IPS DF 6.9 (cell line): ENCODE measurements at places on chromosomes 13 and 19.

DNA sequence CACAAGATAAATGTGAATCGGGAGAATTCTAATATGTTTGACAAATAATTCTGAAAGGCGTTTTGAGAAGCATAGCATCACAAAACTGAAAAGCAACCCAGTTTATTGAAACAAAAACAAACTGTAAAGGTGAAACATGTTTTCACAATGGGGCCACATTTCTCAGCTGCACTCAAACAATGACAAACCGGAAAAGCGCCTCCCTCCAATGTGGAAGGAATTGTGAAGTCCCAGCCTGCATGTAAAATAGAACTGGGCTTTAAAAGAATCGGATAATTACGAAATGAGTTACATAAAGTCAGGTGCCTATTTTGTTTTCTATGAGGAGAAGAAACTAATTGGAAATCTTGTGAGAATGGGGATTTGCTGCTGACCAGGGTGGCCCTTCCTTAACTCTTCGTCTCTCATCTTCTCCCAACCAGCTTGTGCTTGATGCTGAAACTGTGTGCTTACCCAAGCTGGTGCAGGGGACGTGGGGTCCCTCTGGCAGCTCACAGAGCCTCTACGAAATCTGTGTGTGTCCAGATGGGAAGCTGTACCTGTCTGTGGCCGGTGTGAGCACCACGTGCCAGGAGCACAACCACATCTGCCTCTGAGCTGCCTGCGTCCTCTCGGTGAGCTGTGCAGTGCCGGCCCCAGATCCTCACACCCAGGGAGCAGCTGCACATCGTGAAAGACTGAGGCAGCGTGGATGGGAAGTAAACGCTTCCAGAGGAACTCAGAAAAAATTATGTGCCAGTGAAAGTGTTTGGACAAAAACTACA lies 109.4 kb downstream of the SACS start:
- DNase-seq = no peak

- DNase-seq = no peak
Measured at GRCh38 chr19:843180-843835, 2.5 kb downstream of the PRTN3 start.

GRCh38 chr13:48192411-48192935 lies 40.5 kb upstream of the ITM2B start:
- no peak for DNase-seq

DNA sequence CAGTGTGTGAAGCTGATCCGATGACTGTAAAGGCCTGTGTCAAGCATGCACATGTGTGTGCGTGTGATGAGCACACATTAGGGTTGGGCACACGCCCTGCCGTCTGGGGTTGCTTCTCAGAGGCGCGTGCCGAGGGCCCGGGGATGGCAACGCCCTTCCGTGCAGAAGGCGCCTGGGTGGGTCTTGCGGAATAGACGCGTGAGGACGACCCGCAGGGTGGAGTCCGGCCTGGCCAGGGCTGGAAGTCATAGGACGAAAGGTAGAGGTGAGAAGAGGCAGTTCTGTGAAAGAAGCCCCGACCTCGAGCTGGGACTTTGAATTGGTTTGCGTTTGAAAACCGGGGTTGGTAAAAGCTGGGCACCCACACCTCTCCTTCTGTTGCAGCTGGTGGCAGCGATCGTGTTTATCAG lies 35.7 kb downstream of the TMEM255B start:
- no peak for DNase-seq

- peak; percentile 31 for DNase-seq
Measured at GRCh38 chr13:48731957-48732569, 78.3 kb downstream of the CYSLTR2 start.

DNA sequence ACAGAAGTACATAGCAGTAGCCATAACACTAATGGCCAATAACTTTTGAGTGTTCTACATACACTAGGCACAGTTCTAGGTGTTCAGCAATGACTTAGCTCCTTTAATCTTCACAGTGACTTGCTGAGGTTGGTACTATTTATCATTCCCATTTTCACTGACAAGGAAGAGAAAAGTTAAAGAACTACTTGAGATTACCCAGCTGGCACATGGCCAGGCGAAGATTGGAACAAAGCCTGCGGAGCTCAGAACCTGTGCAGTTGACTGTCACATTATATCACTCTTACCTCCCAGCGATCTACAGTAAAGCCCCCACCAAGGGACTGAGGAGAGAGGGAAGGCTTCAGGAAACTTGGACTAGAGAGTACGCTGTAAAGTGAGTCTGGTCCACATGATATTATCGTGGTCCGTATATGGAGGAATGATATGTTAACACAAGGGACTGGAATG lies 42.4 kb upstream of the WDFY2 start:
- DNase-seq = no peak

- no peak for DNase-seq
Measured at GRCh38 chr13:49246850-49247642, 679 bp upstream of the CDADC1 start.

- no peak for DNase-seq
Measured at GRCh38 chr19:41565379-41565720, 10.6 kb upstream of the CEACAM21 start.

GRCh38 chr19:53960886-53961285 lies 1.9 kb upstream of the CACNG8 start:
- no peak for DNase-seq

- no peak for DNase-seq
Measured at GRCh38 chr13:27980280-27980998, 8.1 kb downstream of the URAD start.

DNA sequence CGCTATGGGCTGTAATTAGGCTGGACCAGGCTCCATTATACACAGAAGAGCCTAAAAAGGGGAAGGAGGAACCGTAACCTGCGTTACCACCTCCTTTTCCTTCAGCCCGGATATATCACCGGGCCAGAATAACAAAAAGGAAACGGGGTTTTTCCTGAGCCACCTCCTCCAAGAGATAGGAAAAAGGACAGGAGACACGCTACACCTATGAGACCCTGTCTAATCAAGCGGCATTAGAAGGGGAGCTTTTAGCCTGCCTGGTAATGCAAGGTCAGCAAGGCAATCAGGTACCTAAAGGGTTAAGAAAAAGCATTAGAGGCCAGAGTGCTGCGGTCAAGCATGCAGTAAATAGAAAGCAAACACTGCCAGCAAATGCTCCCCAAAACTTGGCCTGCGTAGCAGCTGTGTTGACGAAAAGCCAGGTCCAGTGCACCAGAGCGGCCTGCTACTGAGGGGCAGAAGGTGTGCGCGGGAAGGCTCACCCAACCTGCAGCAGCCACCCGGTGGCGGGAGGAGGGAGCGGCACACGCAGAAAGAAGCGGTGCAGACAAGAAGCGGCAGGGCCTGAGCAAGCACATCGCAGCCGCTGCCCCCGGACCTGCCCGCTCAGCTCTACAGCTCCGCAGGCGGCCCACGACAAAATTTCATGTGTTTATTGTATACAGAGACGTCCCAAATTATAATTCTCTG lies 1466.1 kb downstream of the UQCRFS1 start:
- DNase-seq = peak; percentile 16

DNA sequence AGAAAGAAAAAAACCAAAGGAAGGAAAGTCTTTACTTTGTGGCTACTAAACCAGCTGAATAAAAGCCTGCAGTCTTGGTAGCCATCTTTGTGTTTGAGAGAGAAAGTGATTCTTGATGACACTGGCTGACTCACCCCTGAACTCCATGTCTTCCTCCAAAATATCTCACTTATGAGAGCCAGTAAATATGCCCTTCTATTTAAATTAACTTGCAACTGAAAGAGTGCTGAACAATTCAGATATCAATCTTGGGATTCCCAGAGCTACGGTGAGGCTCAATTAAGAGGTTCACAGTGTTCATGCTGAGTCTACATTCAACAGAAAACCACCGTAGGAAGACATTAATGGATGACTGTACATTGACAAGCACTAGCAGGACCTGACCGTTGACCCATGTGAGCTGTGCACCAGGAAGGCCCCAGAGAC lies 57.9 kb downstream of the KCTD12 start:
- DNase-seq = no peak

DNA sequence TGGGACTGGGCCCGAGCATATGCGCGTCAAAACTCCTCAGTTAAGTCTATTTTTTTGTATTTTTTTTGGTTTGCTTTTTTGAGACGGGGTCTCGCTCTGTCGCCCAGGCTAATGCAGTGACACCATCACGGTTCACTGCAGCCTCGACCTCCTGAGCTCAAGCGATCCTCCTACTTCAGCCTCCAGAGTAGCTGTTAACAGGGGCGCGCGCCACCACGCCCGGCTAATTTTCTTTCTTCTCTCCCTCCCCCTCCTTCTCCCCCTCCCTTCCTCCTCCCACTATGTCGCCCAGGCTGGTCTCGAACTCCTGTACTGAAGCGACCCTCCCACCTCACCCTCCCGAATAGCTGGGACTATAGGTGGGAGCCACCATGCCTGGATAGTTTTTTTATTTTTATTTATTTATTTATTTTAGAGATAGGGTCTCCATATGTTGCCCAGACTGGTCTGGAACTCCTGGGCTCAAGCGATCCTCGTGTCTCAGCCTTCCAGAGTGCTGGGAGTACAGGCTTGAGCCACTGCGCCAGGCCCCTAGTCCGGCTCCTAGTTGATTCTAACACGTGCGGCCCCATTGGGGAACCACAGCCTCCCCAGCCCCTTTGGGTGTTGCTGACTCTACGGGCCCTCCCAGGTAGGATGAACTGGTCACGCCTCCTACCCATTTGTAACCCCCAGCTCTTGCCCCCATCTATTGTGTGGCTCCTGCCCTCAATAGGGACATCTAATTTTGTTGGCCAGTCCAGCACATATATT lies 806 bp upstream of the ZNF837 start:
- no peak for DNase-seq

- DNase-seq = no peak
Measured at GRCh38 chr13:33362986-33363727, 77.6 kb upstream of the STARD13 start.

DNA sequence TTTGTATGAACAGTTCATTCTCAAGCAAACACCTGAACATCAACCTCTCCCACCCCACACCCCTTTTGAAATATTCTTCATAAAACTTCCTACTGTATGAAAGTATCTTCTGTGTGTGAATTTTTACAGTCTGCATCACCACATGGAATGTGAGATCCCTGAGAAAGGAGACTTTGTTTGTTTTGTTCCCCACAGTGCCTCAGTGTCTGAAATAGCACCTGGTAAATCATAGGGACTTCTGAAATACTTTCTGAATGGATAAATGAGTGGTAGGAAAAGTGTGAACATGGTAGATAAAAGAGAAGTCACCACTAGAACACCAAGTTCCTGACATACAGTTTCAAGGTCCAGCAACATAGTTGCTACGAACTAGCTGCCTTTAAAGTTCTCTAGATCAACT lies 1071.2 kb downstream of the EFNB2 start:
- DNase-seq = no peak

DNA sequence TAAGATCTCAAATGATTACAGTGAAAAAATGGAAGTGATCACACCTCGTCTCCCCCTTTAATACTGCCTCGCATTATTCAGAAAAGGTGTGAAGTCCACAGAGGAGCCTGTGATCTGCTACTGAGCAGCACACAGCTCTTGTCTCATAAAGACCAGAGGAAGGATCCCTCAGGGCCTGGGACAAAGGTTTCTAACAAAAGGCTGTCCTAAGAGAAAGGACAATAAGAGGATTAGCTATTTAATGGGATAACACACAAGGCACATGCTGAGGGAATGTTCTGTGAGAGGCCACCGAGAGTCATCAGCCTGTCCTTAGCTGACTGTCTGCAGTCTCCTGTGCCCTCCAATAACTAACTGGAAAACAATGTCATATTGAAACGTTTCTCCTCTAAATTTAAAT lies 26.7 kb downstream of the EBPL start:
- DNase-seq = no peak

GRCh38 chr13:29561918-29562317 lies 33.6 kb downstream of the SLC7A1 start:
- DNase-seq = no peak

DNA sequence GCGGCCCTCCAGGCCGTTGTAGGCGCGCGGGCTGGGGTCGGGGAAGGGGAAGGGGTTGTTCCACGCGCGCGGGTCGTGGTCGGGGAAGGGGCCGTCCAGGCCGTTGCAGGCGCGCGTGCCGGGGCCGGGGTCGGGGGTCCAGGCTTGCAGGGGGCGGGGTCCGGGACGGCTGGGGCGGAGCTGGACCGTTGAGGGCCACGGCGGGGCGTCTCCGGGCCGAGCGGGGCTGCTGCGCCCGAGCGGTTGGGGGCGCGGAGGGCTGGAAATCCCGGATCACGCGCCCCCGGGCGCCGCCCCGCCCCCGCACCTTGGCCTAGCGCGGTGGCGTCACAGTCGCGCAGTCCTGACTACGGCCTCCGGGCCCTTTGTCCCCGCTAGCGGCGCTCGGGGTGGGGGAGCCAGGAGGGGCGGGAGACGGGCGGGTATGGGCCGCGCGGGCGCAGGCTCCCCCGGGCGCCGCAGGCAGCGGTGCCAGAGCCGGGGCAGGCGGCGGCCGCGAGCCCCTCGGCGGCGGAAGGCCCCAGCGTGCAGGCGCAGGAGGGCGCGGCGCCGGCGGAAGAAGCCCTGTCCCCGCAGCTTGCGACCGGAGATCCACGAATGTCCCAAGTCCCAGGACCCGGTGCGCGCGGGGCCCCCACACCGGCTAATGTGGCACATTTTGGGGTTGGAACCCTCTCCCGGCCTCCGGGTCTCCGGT lies 665 bp downstream of the GPX4 start:
- DNase-seq = no peak

DNA sequence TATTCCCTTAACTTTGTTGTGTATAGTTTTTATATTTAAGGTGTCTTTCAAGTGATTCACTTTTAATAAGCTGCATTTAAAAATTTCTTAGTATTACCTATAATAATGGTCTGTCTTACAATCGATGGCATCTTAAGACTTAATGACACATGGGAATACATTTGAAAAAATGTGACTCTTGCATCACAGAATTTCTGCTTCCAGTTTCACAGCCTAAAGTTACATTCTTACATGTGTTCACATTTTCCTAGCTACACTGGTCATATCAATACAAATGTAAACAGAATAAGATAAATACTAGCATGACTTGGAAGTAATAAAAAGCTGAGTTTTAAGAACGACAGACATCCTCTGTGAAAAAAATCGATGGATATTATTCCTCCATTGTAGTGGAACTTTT lies 1597.1 kb upstream of the MIR17HG start:
- no peak for DNase-seq

DNA sequence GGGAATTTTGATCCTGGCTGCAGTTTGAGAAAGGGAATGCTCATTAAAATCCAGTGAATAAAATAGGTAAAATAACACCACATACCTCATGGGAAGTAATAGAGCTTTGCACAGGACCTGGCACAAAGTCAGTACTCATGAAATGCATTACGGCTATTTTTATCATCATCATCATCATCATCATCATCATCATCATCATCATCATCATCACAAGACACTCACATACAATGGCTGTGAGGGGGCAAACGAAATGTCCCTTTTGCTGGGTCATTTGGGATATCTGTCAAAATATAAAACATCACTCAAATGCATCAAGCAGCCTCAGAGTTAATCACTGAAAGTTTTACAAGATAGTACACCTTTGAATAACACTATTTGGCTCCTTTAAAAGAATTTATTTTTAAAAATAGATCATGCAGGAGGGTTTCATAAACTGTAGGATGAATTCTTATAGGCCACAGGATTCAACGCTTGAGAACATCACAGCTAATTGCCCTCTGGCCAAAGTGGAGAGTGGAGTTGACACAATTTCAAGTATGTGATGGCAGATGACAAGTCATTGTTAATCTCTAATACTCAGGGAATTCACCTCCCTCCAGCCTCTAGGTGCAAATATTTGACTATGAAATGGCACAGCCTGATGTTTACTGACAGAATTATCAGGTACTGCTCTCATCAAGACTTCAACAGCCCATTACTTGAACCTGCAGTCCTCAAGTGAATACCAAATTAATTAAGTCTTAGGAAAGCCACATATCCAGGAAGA lies 14.2 kb upstream of the ZNF599 start:
- DNase-seq = no peak
